ENCODE measurements at places on chromosomes 7 and 10. TPM values are rescaled to one million over a fixed set of nuclear protein-coding genes. Genes with fewer than 3 reads are reported as not detected.

FAM237B gene
- not detected for total RNA-seq

DNA sequence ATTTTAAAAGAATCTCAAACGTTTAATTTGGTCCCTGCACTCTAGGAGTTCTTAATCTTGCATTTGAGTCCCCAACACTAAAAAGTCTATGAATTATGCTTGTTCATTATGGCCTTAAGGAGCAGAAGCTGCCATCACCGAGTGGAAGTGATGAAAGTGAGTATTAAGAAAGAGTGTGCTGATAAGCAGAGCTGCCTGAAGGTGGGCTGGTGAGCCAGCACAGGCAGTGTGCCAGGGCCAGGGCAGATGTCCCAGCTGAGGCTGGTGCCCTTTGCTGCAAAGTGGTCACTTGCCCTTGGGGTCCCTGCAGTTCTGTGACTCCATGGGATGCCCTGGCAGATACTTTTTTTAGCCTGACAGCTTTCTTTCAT lies 72.9 kb upstream of the LOXL4 start:
- DNase-seq = no peak

- no peak for DNase-seq
Measured at GRCh38 chr7:55498142-55498541, 74.2 kb downstream of the VOPP1 start.

DNA sequence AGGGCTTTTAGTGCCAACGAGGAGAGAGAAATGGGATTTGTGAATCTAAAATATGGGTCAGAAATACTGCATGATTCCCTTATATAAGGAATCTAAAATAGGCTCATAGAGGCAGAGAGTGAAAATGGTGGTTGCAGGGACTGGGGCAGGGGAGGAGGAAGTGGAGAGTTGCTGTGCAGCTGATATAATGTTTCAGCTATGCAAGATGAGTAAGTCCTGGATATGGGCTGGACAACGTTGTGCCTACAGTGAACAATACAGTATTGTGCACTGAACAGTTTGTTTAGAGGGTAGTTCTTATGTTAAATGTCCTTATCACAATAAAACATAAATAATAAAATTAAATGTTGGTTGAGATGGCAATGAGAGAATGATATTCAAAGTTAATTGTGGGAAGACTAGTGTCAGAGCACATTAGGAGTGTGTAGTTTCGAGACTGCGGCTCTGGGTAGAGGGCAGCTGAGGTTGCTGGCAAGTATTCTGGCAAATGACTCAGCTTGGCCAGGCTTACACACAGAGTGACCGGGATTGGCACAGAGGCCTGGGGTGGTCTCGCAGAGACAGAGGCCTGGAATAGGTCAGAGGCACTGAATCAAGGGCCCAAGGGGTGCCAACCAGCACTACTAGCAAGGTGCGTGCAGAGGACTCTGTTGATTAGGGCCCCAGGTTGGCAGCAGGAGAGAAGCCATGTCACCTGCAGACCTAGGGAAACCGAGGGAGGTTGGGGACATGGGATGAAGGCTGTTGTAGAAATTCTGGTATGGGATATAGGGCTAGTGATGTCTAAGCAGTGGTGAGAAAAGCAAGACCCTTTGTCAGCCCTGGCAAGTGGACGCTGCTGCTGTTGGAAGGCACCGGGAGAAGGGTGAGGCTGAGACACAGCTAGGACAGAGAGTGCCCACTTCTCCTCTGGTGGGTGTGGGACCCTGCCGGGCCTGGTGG lies 2.8 kb upstream of the DEPP1 start:
- DNase-seq = no peak

CFAP69 gene
- 2.3 TPM for total RNA-seq

GRCh38 chr10:93595378-93596161 lies 5.5 kb downstream of the RBP4 start:
- DNase-seq = no peak

NDUFA5 gene
- total RNA-seq = 244 TPM

DNA sequence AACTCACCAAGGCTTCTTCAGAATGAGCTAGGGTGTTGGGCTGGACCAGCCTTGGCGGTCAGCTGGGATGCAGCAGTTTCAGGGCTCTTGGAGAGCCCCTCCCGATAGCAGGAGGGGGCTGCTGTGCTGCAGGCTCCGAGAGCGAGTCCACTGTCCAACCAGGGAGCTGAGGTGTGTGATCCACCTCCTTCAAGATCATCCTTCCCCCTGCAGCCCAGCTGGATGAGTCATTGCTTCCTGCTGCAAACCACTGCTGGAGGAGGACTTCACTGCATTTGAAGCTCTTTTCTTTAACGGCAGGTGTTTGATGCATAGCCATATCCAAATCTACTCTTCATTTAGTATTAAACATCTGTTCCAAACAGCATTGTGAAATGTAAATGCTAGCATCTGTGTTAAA lies 54.2 kb upstream of the EBF3 start:
- no peak for DNase-seq

DNA sequence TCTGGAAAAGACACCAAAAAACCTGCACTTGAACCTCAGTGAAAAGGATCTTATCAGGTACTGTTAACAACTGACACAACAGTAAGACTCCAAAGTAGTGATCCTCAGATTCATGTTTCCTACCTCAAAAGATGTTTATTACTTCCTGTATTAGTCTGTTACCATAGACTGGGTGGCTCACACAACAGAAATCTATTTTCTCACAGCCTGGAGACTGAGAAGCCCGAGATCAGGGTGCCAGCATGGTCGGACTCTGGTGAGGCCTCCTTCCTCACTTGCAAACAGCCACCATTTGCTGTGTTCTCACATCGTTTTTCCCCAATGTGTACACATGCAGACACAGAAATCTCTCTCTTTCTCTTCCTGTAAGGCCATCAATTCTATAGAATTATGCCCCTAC lies 154.0 kb upstream of the THSD7A start:
- no peak for DNase-seq

ANKRD7 gene
- total RNA-seq = not detected

- no peak for DNase-seq
Measured at GRCh38 chr10:119723624-119724023, 2.2 kb upstream of the INPP5F start.

DNA sequence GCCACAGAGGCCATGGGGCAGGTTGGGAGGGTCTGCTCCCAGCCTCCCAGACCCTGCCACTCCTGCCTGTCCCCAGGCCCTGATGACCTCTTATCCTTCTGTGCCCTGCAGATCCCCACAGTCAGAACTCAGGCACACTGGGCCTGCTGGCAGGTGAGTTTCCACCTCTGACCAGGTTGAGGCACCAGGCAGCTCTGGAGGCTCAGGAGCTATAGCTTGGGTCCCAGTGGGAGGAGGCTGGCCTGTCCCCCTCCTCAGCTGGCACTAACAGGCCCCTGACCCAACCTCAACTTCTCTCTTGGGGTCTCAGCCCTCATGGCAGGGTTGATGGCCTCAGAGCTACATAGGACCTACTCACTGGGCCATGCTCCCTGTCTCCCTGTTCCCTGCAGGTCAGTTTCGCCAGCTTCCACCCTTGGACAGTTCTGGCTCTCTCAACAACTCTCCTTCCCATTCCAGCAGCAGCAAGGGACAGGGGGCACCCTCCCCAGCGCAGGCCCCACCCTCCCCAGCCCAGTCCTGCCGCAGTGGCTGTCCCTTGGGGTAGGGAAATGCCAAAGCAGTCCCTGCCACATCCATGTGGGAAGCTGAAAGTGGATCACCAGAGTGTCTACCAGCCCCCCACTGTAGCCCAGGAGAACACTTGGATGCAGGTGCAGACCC lies 2.7 kb upstream of the AEBP1 start:
- no peak for DNase-seq

DNA sequence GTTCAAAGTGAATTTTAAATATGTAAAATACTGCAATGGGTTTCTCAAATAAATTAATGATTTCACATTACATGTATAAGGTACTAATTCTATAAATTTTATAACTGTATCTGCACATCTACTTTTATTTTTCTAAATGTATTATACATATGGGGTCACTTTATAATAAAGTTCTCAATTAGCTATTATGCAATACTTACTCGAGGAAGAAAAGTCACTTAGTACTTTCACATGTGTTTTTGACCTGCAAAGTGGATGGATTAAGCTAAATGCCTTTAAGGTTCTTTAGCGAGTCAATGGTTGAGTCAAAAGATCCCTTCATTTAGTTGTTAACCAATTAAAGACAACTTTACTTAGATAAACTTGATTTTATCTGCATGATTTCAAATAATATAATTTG lies 437.8 kb downstream of the ANKRD7 start:
- DNase-seq = no peak

GRCh38 chr10:49691588-49691987 lies 12.1 kb downstream of the C10orf53 start:
- DNase-seq = no peak

SYT15B gene
- 0.18 TPM for total RNA-seq

HMX2 gene
- total RNA-seq = 0.58 TPM

GRCh38 chr7:106450716-106451115 lies 165.9 kb upstream of the NAMPT start:
- no peak for DNase-seq

CDH23 gene
- 0.53 TPM for total RNA-seq

GRCh38 chr7:105672801-105673200 lies 91.5 kb upstream of the EFCAB10 start:
- DNase-seq = no peak

DNA sequence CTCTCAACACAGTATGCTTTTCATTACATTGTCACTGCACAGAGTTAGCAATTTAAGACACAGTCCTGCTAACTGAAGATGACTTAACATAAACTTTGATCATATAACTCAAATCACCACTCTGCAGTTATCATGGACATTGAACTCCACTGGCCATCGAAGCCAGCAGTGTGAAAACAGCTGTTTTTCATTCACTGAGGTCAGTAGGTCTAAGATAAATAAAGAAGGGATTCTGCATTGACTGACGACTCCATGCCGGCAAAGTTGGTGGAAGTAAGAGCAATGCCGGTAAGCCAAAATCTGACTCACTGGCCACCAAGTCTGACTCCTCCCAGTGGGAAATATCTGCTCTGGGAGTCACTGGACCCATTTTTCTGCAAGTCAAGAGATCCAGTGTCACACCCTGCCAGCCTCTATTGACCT lies 449.9 kb upstream of the ANKRD30A start:
- no peak for DNase-seq

DNA sequence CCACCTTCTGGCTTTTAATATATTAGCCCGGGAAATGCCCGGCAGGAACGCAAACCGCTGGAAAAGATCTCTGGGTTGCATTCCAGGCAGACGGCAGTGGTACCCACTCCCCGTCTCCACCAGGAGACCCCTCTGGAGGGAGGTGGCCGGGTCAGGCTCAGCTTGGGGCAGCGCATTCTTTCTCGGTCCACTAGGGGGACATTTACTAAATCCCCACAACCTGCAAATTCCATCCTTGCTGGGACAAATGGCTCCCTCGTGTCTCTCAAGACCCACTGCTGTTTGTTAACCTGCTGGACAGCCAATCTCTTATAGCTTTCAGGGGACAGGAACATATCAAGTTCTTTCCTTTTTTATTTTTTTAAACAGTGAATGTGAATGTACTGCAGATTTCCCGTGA lies 45.8 kb upstream of the CARD11 start:
- peak; percentile 50 for DNase-seq

DNA sequence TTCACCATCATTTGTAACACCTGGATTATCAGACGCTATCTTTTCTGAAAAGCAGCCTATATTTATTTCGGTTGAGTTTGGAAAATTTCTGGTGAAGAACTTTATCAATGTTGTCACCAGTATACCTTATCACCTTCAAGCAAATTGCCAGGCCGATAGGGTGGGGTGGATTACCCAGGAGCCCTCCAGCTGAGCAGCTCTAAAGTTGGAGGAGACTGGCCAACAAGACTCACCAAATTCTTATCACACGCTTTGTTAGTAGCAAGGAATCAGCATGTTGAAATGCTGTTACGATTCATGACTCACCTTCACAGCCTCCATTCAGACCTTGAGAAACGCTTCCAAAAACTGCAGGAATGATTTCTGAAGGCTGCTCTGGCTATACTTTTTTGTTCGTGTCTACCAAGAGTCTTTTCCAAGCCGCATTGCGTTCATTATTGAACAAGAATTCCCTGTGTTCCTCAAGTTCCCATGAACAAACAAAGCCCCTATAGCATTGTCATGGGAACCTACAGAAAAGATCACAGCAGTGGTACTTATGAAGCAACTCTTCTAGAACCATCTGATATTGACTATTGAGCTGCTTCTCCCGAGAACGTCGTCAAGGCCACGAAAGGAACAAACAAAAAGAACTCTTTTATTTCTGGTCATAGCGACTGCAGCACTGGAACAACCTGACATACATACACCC lies 291.4 kb downstream of the SFMBT2 start:
- DNase-seq = peak; percentile 81

DNA sequence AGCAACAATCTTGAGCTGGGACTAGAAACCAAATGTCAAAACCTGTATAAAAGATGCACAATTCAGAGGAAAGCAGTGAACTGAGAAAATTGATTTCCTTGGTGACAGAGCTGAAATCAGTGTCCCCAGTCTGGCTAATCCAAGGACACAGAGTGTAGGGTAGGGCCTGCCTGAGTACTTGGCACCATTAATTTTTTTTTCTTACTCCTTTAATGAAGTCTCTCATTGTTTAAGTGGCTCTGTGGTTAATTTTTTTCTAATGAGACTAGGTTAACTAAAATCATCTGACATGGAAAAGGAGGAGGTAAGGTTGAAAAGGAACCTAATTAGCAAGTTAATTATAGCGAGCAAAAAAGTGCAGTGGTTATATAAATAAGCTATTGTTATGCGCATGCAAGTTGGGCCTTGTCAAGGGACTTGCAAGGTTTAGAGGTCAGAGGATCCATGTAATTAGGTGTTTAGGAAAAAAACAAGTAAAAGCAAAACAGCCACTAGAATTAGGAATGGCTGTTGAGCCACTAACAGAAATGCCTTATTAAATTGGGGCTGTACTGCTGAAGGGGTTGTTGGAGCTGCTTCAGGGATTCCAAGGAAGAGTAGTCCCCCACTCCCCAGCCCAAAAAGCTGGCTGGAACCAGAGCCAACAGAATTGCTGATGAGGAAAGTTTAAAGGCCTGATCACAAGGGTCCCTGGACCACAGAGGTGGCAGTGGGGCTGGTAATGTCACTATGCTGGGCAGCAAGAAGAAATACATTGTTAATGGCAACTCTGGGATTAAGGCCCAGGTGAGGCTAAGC lies 58.9 kb upstream of the STRIP2 start:
- DNase-seq = no peak

DNA sequence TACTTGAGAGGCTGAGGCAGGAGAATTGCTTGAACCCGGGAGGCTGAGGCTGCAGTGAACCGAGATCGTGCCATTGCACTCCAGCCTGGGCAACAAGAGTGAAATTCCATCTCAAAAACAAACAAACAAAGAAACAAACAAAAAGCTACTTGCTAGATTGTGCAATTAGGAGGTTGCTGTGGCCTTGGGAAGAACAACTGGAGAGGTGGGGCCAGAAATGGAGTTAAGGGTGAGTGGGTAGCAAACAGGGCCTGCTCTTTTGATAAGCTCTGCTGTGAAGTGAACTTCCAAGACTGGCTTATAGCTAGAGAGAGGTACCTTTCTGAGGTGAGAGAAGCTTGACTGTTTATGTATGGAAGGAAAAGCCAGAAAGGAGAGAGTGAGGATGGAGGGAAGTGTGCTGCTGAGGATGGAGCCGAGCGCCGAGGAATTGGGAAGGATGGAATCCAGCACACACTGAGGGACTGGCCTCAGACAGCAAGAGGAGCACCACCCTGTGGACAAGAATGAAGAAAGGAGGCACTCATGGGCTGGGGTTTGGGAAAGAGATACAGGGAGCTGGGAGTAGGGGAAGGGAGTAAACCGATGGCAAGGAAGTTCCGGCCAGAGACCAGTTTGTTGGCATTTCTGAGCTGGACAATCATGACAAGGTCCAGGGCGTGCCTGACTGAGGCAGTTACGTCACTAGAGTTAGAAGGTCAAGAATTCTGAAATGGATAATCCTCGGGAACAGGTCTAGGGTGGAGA lies 7.0 kb upstream of the RPEL1 start:
- peak; percentile 28 for DNase-seq

- DNase-seq = no peak
Measured at GRCh38 chr7:91169830-91170191, 94.4 kb upstream of the FZD1 start.

SMO gene
- total RNA-seq = 0.13 TPM

GIMAP8 gene
- not detected for total RNA-seq

All from K562 (cell line).